ENCODE measurements at places on chromosomes 3 and 15. TPM values are rescaled to one million over a fixed set of nuclear protein-coding genes. Genes with fewer than 3 reads are reported as not detected.

DNA sequence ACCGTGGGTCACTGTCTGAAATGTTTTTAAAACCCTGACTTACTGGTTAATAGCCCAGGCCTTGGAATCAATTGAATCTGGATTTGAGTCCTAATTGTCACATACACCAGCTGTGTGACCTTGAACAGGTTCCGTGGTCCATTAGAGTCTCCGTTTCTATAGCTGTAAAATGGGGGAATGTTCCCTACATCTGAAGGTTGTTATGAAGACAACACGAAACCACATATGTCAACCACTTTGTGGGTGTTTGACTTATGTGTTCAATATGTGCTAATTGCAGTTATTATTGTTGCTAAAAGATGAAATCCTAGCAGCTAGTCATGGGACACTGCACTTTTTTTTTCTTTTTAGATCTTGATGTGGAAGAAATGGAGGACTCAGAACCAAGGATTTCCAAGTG is 35.3 kb downstream of the ZBTB38 start:
- DNase-seq = no peak

DNA sequence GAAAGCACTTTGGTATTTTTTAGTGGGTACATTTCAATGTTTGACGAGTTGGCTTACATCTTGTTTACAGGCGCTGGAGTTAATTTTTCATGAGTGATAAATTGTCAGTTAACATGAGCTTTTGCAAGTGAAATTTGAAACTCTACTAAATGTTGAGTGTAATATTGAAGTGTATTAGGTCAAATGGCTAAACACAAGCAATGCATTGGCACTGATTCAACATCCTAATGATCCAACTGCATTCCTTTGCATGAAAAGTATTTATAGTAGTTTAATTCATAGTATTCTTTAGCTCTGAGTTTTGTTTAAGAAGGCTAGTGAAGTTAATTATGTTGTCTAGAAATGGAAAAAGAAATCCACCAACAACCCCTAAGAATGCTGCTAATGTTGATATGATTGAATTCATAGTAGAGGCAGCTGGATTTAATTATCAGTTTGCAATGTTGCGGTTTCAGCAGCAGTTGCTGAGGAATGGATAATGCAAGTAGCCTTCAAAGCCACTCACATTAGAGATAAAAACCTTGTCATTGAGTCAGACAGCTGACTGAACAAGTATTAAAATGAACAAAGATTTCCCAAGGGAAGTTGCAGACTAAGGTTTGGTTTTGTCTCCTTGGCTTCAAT is 245.6 kb upstream of the GOLIM4 start:
- no peak for DNase-seq

GRCh38 chr15:69414701-69415167 is 585 bp downstream of the KIF23 start:
- DNase-seq = no peak

GRCh38 chr3:175896655-175897054 is 1037.5 kb downstream of the NAALADL2 start:
- DNase-seq = no peak

DNA sequence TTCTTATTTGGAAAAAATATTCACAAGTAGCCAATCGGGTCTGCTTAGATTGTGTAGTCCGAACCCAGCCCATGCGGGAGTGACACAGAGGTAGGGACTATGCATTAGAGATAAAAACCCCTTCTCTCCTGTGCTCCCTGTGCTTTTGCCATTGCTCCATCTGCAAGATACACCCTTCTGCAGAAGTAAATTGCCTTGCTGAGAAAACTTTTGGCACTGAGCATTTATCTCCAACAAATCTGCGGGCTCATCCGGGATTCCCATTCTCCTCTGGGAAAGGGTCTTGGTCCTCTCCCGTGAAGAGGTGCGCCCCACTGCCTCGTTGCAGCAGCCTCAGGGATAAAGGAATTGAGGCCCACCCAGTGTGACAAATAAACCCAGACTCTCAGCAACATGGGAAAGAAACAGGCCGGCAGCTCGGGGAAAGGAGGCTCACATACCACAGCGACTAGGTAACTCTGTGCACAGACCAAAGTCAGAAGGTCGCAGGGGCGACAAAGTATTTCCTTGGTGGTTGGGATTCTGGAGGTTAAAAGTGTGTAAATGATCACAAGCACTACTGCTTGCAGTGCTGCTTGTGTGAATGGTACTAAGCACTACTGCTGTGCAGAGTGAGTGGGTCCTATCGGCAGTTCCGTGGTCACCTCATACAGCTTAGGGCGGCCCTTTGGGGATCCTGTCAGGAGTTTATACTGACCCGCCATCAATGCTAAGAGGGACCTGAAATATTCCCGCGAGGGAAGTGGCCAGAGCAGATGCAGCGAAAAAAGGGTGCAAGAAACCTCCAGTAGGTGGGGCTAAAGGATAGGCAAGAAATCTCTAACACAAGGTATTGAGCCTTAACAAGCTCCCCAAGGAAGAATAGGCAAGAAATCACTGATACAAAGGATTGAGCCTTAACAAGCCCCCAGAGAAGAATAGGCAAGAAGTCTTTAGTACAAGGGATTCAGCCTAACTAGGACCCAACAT is 54.3 kb downstream of the GSK3B start:
- no peak for DNase-seq

- DNase-seq = no peak
Observed at GRCh38 chr3:11717768-11718636, 74.3 kb upstream of the VGLL4 start.

DNA sequence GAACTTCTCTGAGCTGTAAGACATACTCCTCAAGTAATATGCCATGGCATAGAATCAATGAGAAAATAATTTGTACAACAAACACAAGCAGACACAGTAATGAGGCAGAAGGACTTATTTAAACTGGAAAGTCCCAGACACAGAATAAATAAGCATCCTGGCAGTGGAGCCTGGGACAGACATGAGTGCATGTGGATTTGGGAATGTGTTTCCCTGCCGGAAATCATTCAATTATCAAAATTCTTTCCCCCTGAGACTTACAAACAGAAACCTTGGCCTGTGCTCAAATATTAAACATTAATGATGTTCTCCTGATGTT is 520.1 kb downstream of the ROBO1 start:
- DNase-seq = no peak

- DNase-seq = no peak
Observed at GRCh38 chr3:101193957-101194356, 126.4 kb downstream of the IMPG2 start.

DNA sequence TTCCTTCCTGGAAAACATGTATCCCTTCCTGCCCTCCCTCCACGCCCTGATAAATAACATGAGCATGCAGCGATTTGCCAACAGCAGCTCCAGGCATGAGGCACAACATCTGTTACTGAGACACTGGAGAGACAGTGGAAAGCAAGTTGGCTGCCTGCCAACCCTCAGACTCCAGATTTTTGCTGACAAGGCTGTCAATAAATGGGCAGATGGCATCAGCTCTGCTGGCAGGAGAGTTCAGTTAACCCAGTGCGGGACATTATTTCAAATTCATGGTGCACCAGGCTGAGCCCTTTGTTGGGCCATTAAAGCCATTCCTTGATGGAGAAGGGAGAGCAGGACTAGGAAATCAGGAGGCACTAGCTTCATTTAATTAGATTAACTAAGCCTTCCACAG is 293.3 kb downstream of the MEX3B start:
- no peak for DNase-seq

DNA sequence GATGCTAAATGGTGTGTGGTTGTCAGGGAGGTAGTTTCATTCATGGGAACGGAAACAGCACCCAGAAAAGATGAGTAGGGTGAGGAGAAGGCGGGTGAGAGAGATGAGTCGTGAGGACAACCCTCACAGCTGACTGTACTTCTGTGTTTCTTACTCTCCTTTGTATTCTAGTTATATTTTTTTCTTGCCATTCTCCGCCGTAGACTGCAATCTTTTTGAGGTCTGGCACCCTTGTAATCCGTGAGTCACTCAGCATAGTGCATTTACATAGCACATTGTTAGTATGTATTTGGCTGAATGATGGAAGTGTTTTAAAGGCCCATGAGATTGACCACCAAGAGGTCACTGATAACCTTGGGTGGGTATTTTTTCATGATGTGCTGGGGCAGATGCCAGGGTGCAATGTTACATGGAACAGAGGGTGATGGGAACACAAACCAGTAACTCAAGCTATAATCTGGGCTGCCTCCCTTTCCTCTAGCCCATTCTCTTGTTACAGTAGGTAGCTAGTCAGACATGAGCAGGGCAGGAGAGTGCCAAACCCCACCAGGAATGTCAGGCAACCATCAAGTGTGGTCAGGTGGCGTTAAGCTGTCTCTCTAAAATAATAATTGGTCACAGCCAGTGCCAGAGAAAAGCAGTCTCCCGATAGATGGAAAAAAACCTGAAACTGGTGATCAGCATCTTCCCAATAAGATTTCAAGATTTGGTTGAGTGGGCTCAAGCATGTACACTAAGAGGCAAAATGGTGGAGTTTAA is 18.8 kb upstream of the DGKG start:
- DNase-seq = no peak

DNA sequence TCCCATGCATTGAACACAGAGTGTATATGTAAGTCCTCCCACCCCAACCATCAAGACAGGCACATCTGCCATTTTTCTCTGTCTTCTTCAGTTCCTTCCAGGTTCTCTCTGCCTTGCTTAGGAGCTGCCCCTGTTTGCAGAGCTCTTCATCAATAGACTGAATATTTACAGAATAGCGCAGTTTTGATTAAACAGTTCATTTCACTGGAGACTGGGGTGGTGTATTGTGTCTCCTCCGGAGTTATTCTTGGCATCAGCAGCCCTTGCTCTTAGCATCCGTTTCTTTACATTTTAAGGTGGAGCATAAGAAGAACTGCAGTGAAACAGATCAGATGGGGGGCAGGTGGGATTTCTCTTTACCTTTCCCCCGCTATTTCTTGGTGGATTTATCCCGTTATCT is 87.7 kb downstream of the LIPC start:
- no peak for DNase-seq

DNA sequence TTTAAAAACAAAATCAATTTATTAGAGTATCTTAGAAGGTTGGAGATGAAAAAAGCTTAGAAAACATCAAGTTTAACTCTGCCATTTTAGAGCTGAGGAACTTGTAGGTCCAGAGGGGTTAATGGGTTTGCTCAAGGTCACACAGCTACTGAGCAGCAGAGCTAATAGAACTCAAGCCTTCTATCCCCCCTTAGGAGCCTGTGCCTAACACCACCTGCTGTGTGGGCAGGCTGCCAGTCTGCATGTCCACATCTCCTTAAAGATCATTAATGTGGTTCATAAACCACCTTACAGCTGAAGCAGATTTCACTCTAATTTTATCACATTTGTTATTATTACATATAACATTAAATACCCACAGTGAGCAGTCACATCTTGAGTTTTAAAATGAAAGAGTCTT is 14.1 kb upstream of the SLC35G2 start:
- DNase-seq = no peak

DNA sequence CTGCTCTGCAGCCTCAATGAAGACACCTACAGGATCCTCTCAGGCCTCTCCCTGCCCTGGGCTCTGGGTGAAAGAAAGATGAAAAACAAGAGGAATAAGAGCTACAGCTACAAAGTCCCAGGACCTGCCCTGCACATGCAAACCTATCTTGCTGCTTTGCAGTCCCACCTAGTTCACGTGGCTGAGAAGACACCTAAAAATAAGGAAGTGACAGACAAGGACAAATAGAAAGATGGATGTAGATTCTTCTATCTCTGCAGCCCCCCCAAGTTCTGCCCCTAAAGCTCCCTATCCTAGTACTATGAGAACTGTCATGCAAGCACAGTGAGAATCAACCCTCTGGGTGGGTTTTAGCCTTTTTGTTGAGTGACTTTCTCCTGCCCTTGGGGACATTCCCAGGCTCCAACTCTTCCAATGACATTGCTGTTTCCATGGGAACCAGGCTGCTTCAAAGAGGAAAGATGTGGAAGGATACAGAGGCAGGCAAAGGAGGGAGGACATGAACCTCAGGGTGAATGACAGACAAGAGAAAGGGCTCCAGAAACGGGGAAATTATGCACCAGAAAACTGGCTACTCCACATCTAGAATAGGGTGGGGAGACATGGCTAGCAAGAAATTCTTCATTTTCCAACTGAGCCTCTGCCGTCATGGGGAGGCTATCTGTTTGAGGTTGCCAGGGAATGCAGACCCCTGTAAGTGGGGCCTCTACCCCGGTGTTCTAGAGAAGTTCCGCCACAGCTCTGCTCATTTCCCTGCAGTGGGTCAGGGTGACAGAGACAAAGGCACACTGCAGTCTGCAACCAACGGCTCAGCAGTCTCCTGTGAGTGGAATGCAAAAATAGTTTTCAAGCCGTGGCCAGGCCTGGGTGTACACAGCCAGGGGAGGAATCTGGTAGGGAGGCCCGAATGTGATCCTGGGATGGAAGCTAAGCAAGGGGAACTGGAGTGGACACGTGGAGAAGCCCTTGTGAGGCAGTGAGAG is 5.2 kb downstream of the CSPG5 start:
- no peak for DNase-seq

- DNase-seq = no peak
Observed at GRCh38 chr15:27902680-27903385, 196.3 kb downstream of the OCA2 start.

DNA sequence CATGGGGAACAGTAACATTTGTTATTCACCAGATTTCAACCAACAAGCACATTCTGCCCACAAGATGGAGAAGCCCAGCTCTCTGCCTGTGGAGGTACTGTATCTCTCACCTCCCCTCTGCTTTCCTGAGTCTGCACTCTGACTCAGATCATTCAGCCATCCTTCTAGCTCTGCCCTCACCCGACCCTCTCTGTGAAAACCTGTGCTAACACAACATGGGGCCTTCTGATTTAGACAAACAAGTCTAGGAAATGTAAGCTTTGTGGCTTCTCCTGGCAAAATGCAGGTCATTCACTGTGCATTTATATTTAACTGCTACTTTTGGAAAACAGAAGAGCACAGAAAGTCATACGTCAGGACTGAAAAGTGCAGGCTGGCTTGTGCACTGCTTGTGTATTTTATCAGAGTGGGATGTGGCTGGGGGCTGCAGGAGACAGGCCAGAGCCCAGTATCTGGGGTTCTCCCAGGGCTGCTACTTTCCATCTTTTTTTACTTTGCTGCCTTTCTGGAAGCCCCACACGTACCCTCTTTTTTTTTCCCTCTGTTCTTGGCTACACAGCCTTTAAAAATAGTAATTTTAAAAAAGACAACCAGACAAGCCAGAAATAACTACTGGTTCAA is 50.8 kb downstream of the SUSD5 start:
- no peak for DNase-seq

DNA sequence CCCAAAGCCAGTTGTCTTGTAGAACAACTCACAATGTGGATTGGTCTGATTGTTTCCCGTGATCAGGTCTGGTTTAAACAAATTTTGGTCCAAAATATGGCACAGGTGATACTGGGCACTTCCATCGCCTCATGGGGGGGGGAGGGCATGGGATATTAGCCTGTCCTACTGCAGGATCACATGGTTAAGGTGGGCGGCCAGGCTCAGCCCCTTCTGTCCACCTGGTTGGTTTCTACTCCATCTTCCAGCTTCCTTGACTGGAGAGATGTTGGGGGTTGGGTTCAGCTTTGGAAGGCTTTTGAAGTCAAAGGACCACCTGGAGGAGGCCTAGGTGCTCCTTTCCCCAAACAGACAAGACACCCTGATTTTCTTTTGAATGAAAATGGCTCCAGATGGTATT is 7.2 kb downstream of the KLF13 start:
- DNase-seq = no peak

Gene IL17RB
- total RNA-seq = 18.2 TPM

Gene OR5K4
- not detected for total RNA-seq

Gene ZFYVE19
- 56.9 TPM for total RNA-seq

Gene ELL3
- total RNA-seq = 34.7 TPM

Gene C3orf85
- total RNA-seq = 174 TPM

Gene TMC3
- total RNA-seq = not detected

Gene DZIP1L
- total RNA-seq = 5.6 TPM

Gene UACA
- total RNA-seq = 41.8 TPM

Gene ALDH1A2
- total RNA-seq = not detected

Gene PRR23E
- not detected for total RNA-seq
